ENCODE measurements at places on chromosomes 16 and 17.
A peak's percentile ranks its signal among the peaks of the same experiment; 100 is the strongest.

DNA sequence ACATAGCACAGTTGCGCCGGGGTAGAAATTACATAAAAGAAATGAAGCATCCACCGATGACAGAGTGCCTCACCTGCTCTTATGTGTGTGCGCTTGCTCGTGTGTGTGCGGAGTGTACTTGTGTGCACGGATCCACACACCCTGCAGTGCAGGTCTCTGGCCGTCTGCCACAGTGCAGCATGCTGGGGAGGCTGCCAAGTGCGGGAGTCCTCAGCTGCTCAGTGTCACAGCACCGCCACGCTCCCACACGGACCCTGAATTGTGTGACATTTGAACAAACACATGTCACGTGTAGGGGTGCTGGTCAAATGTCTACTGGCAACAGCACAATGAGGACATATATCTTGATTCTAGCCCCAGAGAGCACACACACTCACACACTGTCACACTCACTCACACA, 243.0 kb upstream of the MYOCD start:
- no peak for DNase-seq

DNA sequence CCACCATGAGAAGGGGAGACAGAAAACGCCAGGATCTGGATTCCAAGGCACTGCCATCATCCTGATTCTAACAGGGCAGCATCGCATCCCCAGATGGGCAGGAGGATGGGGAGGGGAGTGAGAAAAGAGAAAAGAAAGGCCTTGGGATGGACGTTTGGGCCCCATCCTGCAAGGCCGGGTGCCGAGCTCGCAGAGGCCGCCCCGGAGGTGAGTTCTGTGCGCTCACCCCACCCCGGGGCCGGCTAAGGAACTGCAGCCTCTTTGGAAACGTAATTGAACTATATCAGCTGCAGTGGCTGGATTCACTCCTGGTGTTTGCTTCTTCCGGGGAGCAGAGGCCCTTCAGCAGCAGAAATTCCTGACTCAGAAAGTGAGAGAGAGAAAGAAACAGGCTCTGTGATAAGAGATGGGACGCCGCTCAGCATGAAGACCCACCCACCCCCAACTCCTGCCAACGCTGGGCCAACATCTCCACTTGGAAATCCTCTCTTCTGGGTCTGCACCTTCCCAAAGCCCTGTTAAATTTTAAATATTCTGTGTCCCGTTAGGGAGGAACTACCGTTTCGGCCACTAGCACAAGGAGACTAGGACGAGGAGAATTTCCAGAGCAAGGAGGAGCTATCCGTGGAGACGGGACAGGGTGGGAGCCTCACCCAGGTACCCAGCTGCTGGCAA, 8.5 kb upstream of the SSTR2 start:
- DNase-seq: peak; percentile 46

DNA sequence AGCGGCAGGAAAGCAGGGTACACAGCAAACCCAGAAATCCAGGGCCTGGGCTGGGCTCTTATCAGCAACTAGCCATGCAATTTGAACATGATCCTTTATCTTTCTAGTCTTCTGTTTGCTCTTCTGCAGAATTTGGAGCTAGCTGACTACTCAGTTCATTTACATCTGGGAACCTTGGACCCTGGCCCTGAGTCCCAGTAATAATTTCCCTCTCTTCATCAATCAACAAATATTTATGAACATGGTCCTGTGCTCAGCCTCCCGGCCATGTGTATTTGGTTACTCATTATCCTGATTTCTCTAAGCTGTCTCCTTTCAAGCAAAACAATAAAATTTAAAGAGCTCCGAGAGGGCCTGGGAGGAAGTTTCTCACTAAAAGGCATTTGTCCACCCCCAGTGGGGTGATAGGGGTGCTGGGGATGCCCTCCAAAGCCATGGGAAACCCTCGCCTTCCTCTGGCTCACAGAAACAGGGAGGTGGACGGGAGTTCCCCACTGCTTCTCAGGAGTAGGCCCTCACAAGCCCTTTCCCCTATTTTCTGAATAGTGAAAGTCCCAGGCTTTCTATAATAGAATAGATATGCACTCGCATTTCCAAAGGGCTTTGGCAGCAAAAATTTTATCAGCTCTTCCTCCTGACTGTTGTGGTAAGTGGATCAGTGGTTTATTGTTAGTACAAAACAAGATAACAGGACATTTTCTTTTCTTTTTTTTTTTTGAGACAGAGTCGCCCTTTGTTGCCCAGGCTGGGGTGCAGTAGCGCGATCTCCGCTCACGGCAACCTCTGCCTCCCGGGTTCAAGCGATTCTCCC, 6.9 kb upstream of the WDR59 start:
- no peak for DNase-seq

- no peak for DNase-seq
Observed at GRCh38 chr17:77735566-77736198, 222.8 kb upstream of the TNRC6C start.

- no peak for DNase-seq
Observed at GRCh38 chr17:32529604-32530003, 42.8 kb downstream of the CDK5R1 start.

GRCh38 chr17:77374170-77374936, 233.6 kb downstream of the SEC14L1 start:
- no peak for DNase-seq

DNA sequence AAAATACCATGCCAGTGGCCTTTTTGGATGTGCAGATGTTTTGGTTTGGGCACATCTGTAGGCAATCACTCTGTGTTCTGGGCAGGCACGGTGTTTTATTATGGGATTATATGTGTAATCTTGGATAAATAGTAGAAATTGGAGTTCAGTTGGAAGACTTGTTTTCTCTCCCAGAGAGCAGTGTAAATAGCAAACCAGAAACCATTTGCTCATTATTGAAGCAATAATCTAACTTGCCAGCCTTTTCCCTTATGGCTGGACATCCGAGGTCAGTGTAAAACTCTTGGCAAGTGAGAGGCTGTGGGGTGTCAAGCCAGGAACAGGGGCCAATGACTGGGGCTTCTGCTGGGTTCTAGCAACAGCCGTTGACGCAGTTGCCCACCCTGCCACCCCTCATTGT, 69.9 kb downstream of the IRX3 start:
- no peak for DNase-seq

DNA sequence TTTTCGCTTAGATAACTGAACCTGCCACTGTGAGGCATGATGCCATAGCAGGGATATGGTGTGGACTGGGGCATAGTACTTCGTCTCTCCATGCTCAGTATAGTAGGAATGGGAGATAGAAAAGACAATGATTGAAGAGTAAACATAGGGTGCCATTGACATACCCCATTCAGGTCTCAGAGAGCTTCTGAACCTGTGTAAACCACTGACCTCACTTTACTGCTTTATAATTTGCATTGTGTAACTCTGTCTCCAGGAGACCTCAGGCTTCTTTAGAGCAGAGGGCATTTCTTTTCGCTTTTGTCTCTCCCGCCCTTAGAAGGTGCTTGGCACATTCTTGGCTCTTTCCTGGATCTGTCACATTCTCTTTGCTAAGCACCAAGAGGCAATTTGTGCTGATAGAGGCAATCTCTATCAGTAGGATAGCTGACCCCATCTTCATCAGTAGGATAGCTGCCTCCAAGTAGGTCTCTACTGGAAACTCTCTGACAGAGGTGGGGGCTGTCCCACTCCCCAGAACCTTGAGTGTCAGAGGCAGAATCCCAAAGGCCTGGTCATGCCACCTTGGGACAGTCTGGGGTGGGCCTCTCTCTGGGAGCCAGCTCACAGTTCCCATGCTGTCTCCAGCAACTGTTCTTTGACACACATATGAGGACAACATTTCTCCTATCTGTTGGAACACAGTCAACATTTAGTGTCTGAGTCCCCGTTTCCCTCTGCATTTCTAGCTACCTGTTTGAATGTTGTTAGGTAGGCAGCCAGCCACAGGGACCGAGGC, 181.9 kb downstream of the UTP18 start:
- no peak for DNase-seq

DNA sequence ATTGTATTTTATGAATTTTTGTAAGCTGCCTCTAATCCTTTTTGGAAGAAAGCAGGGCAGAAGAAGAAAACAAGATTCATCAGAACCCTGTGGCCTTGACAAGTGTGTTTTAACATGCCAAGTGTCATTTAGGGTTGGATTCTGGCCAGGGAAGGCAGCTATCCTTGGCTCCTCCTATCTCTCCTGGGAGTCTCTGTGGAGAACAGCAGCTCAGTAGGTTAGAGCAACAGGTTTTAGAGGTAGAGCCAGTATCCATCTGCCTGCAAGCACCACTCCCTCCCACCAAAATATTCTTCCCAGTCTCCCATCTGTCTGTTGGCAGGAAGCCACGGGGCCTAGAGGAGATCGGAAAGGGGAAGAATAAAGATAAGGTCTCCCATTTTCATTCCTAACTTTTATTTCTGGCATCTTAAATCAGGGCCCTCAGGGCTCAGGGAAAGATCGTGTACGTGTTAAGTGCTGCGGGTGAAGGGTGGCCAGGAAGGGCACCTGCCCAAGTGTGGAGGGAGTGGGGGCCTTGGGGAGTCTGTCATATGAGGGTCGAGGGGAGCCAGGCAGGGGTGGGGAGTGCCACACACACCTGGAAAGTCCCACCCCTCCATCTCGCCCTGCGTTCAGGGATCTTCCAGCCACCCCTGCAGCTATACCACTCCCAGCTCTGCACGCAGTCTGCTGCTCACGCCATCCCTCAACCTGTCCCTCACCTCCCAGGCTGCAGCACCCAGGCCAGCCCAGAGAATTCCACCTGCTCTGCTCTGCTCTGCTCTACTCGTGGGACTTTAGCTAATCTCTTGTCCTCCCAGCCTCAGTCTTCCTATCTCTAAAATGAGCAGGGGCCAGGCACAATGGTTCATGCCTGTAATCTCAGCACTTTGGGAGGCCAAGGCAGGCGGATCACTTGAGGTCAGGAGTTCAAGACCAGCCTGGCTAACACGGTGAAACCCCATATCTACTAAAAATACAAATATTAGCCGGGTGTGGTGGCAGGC, 17.1 kb upstream of the CPSF4L start:
- DNase-seq: no peak

- DNase-seq: peak; percentile 50
Observed at GRCh38 chr17:19003543-19004420, 782 bp downstream of the FAM83G start.

GRCh38 chr16:12393239-12393638, 410.4 kb downstream of the CPPED1 start:
- no peak for DNase-seq

- DNase-seq: no peak
Observed at GRCh38 chr16:888901-889570, 81.7 kb downstream of the LMF1 start.

DNA sequence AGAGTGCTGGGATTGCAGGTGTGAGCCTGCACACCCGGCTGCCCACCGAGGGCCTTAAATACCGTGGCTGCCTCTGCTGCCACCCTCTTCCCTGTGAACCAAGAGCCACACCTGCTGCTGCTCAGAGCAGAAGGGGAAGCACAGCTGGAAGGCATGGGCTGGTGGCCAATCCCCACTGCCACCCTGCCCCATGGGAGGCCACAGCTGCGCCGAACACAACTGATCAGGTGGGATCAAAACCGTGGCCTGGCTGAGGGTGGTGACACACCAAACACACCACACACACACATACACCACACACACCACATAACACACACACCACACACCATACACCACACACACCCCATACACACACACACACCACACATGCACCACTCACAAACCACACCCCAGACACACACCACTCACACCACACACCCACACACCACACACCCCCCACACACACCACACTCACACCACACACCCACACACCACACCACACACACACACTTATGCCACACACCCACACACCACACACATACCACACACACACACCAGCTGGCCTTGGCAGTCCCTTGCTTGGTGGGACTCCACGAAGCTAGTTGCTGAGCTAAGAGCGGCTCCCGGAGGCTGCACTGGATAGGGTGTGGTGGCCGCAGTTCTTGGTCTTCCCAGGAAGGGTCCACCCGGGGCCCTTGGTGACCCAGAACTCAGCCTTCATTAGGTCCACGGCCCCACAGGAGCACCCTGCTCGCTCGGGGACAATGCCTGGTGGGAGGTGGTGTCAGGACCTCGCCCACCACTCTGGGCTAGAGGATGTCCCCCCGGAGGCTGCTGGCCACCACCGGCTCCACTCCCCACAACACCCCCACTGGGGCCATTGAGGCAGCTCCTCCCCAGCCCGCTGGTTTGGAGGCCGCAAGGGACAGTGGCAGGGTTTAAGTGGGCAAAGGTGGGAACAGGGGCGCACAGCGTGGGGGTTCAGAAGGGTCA, 14.9 kb downstream of the CEP131 start:
- no peak for DNase-seq

DNA sequence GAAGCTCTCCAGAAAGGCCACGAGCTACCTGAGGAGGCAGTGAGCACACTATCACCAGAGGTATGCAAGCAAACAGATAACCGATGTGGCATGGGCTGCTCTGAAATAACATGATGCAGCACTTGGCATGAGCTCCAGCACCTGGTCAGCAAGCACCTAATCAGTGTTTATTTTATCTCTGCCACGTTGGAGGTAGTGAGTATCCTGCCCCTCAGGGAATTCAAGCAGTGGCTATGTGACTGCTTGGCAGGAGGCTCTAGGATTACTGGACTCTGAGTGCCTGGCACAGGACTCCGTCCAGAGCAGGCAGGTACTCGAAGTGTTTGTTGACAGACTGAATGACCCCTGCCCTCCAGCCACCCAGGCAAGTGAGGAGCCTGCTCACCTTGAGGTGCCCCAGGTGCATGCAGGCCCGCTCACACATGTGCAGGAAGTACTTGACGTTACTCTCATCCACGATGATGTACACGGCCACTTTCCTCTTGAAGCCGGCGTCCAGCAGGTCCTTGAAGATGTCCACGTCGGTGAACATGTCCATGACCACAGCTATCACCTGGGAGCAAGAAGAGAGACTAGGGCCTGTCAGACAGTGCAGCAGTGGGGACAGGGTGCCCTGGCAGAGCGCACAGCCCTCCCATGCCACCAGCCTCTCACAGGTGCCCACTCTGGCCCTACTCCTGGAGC, 16.6 kb downstream of the FAM83G start:
- DNase-seq: no peak

DNA sequence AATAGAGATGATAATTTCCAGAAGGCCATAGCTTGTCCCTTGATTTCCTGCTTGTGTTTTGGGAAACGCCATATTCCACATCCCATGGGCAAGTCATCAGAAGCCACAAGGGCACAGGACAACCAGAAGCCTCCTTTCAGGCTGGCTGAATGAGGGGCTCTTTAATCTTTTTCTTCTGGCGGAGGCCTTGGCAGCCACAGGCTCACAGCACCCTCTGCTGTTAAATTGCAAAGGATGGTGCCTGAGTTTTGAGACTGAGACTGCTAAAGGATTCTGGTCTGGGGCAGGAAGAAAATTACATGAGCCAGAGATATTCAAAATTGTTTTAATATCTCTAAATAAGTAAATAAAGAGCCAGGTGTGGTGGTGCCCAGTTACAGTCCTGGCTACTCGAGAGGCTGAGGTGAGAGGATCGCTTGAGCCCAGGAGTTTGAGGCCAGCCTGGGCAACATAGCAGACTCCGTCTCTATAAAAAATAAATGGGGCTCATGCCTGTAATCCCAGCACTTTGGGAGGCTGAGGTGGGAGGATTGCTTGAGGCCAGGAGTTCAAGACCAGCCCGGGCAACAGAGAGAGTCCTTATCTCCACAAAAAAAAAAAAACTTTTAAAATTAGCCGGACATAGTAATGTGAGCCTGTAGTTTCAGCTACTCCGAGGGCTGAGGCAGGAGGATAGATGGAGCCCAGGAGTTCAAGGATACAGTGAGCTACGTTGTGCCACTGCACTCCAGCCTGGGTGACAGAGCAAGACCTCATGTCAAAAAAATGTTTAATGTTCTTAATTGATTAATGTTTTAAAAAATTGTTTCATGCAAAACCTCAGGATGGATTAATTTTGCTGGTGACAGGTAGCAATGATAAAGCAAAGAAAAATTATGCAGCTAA, 26.3 kb downstream of the AARSD1 start:
- no peak for DNase-seq

GRCh38 chr17:28364665-28365363, at the start of gene SEBOX:
Gene SEBOX, minus strand, starts transcription at chr17:28365199. Its CDS starts 48 bp downstream, at chr17:28365151.
- DNase-seq: no peak
